ENCODE measurements at places on chromosomes 6 and 20.
A peak's percentile ranks its signal among the peaks of the same experiment; 100 is the strongest.

GRCh38 chr6:166563200-166563599 lies 23.3 kb downstream of the RAMACL start:
- no peak for DNase-seq

- no peak for DNase-seq
Observed at GRCh38 chr6:133743621-133744020, 145.3 kb upstream of the TCF21 start.

GRCh38 chr20:25600632-25601031 lies 15.3 kb upstream of the NINL start:
- DNase-seq = no peak

DNA sequence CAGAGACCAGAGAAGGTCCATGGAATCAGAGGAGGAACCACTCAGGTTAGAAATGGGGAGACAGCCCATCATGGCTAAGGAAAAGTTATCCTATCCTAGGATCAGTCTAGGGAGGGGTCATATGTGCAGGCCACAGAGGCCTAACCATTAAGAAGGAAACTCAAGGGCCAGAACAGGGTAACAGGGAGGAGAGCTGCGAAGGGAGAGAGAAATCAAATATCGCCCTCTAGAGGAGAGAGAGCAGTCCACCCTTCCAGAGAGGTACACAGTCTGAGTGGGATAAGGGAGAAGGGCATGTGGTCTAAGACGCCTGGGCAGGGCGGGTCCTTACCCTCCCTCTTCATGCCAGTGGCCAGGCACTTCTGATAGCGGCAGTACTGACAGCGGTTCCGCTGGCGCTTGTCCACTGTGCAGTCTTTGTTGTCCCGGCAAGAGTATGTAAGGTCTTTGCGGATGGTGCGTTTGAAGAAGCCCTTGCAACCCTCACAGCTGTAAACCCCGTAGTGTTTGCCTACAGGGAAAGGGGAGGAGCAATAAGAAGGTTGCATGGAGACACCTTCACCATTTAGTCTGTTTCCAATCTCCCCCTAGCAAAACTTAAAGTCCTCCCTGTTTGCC lies 2.9 kb downstream of the RXRB start:
- peak; percentile 53 for DNase-seq

GRCh38 chr6:150426198-150426597 lies 57.4 kb downstream of the IYD start:
- DNase-seq = no peak

DNA sequence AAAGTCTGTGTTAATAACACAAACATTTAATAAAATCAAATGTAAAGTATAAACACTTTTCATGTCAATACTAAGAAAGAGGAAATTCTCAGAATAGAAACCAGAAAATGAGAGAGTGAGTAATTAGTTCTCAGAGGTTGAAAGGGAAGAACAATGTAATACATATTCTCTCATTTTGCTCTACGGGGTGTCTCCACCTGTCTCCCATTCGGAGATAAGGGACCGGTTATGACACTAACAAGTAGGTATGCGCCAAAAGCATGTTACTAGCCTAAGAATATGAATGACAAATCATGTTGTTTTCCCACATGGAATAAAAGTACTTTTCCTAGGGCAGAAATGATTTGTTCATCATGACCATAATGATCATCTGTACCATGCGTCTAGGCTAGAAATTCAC lies 35.6 kb upstream of the PRELID3B start:
- no peak for DNase-seq

DNA sequence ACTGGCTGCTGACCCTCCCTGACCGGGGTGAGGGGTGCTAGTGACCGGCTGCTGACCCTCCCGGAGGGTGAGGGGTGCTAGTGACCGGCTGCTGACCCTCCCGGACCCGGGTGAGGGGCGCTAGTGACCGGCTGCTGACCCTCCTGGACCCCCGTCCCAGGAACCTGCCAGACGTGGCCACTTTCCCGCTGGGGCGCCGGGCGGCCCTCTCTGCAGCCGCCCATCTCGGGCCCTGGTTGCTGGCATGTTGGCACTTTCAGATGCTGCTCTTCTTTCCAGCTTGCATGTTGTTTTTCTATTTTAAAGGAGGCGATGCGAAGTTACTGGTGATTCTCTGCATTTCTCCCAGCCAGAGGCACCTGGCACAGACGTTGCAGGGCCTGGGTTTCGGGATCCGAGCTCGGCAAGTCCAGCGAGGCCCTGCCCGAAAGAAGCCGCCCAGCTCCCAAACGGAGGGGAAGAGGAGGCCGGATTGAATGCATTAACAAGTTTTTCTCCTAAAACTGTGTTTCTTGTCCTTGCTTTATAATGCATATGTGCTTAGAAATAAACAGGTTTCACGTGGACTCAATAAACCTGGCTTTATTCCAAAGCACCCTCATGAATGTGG lies 34.4 kb downstream of the FRMD1 start:
- no peak for DNase-seq

DNA sequence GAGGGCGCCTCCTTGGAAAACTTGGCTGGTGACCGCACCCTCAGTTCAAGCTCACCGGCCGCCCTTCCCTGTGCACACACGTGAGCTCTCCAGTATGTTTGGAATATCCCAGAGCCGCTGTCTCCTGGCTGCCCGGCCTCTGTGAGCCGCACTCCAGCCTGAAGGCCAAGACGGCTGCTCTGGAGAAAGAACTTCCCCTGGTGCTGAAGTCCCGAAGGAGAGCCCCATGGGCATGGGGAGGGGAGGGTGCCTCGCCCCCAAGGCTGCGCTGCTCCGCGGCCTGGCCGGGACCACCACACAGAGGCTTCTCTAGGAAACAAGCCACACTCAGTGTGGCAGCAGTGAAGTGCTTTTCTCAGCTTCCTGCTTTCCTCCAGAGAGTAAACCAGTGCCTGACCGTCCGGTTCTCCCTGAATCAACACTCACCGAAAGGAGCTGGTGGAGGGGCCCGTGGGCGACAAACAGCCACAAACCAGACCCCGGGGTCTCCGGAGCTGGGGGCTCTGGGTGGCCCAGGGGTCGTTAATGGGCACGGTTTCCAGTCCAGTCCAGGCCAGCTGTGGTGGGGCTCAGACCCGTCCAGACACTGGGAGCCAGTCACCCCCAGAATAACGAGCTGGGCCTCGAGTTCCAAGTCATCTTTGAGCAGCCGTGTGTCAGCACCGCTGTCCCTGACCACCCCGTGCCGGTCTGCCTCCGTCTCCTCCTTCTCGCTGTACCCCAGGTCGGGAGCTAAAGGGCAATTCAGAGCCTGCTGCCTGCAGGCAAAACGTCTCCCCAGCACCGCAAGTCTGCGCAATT lies 87.4 kb upstream of the BHLHE23 start:
- no peak for DNase-seq

GRCh38 chr20:48544402-48545339 lies 283.1 kb downstream of the PREX1 start:
- no peak for DNase-seq

- no peak for DNase-seq
Observed at GRCh38 chr6:143110572-143110971, 49.9 kb downstream of the AIG1 start.

- DNase-seq = no peak
Observed at GRCh38 chr6:63785006-63785405, 149.4 kb downstream of the PHF3 start.

- no peak for DNase-seq
Observed at GRCh38 chr20:18973529-18974173, 160.1 kb downstream of the SCP2D1 start.

DNA sequence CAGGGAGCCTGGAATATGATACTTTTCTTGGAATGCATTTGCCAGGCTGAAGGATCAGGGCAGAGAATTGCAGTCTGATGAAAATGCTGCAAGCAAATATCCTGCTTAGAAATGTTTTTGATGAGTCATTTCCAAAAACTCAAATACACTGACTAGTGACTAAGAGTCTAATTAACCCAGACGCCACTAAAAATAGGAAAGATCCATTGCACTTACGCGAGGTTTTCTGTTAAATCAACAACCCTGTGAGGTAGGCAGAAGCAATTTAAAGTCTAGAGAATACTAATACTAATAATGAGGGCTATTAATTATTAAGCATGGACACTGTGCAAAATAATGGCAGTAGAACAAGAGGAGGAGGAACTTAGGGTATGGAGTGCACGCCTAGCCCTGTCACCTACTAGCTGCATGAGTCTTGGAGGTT lies 130.1 kb upstream of the DOK5 start:
- DNase-seq = no peak

DNA sequence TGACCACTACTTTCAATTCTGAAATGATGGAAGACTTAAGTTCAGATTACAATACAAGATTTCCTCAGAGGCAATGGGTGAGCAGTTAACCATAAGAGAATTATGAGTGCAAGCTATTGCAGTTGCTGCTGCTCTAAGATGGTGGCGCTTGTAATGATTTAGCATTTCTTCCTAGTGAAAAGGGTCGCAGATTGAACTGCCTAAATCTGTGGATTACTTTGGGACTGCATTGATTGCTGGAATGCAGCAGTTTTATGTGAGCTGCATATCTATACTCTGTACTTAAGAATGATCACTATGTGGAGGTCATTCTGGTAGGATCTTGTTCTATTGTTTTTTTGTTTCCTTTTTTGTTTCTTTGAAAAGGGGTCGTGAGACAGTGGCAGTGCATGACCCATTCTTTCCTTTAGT lies 5.3 kb downstream of the SCAF8 start:
- no peak for DNase-seq

DNA sequence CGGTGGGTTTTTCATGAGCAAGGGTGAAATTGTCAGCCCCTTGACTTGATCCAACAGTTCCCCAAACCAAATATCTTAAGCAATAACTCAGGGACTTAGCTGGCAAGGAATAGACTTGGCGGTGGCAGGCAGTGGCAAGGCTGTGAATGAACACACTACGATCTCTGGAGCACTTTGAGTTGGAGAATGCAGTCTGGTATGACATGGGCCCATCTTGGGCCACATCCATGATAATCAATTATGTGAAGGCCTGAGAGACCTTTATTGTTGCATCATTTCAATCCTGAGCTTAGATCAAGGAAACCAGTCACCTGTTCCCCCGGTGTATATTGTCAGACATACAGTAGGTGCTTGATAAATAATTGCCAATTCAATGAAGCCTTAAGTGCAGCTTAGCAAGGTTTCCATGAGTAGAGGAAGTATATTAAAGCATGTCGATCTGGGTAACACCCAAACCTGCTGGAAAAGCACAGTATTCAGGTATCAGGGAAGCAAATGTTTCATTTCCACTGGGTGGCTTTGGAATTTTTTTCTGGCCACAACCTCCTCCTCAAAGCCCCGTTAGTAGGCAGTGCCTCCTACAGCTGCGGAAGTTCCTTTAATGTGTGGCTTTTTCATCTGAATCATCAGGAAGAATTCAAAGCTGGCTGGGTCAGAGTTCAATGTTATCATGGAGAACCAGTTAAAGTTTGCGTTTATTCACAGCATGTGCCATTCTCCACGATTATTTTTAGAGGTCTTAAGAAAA lies 10.2 kb downstream of the CASS4 start:
- no peak for DNase-seq

GRCh38 chr6:31111712-31112111 lies 663 bp downstream of the C6orf15 start:
- no peak for DNase-seq

GRCh38 chr6:126067073-126067472 lies 80.7 kb downstream of the TRMT11 start:
- DNase-seq = no peak

- peak; percentile 22 for DNase-seq
Observed at GRCh38 chr6:70470016-70470415, 56.7 kb downstream of the FAM135A start.

- DNase-seq = no peak
Observed at GRCh38 chr6:120378582-120379220, 955.6 kb downstream of the TBC1D32 start.

- DNase-seq = no peak
Observed at GRCh38 chr20:46810448-46811223, 84.0 kb upstream of the EYA2 start.

DNA sequence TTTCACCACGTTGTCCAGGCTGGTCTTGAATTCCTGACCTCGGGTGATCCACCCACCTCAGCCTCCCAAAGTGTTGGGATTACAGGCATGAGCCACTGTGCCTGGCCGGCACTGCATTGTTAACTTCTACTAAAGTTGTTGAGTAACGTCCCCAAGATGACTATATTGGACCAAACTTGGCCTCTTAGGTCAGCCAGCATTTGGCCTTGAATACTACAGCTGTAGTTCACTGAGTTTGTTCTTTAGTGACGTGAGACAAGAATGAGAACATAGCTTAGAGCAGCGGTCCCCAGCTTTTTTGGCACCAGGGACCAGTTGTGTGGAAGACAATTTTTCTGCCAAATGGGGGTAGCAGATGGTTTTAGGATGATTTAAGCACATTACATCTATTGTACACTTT lies 237.1 kb downstream of the TBC1D7 start:
- no peak for DNase-seq

- DNase-seq = no peak
Observed at GRCh38 chr20:46226602-46227001, 81.7 kb downstream of the CDH22 start.

- peak; percentile 26 for DNase-seq
Observed at GRCh38 chr20:14264869-14265268, 72.5 kb downstream of the FLRT3 start.

GRCh38 chr20:6699921-6700562 lies 67.4 kb upstream of the BMP2 start:
- no peak for DNase-seq

All from large intestine (tissue), 12 donors.